ENCODE measurements at places on chromosomes 12 and 14.

DNA sequence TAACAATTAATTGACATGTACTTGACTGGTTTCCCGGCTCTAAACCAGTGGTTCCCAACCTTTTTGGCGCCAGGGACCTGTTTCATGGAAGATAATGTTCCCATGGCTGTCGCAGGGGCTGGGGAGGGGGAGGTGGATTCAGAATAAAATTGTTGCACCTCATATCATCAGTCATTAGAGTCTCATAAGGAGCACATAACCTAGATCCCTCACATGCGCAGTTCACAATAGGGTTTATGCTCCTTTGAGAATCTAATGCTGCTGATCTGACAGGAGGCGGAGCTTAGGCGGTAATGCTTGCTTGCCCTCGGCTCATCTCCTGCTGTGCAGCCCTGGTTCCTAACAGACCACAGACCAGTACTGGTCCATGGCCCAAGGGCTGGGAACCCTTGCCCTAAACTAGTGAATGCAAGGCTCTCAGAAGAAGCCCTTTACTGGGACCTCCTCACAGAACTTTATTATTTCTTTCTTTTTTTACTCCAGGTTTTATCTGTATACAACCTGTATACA lies 86.4 kb upstream of the SINHCAF start:
- no peak for DNase-seq

- DNase-seq, result no peak
These were observed 181.6 kb upstream of the FOXN3 start for GRCh38 chr14:89598548-89599186.

DNA sequence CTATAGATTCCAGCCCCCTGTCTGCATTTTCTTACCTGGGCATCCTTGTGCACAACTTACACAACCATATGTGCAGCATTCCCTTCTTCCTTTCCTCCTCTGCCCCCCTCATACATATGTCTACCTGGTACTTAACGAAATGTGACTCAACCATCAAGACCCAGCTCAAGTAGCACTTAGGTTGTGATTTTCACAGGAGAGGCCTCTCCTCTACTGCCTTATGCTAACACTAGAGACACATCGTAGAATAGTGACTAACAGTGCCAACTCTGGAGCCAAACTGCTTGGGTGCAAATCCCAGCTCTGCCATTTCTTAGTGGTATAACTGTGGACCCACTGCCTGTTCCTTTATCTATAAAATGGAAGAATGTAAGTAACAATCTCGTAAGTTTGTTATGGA lies 24.1 kb upstream of the PLEKHA5 start:
- DNase-seq, result no peak

GRCh38 chr12:94500831-94501567 lies 41.3 kb upstream of the CEP83 start:
- no peak for DNase-seq

DNA sequence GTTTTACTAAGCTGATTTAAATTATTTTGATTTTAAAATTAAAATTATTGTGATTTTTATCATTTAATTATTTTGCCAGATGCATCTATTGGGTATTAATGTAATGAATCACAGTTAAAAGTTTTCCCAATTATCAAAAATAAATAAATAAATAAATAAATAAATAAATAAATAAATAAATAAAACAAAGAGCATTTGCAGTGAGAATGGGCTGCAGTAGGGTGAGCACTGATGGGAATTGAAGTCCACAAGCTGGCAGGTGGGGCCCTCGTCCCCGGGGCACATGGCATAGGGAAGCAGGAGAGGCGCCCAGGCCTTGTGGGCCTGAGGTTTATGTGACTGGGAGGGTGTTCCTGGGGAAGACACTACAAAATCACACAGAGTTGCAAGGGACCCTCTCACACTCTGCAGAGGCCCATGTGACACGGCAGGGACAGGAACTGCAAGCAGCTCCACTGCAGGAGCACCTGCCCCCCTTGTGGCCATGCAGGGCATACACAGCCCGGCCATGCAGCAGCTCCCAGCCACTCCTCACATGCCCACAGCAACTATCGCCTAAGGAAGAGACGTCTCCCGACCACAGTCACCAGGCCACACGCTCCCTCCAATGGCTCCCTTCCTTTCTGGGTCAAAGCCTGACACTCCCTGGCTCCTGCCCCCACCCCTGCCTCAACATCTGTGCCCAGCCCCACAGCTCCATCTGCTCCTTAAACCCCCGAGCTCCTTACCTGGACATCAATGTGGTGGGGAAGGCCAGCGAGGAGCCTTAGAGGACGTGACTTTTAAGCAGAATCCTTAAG lies 256.3 kb upstream of the SFSWAP start:
- peak; percentile 74 for DNase-seq

DNA sequence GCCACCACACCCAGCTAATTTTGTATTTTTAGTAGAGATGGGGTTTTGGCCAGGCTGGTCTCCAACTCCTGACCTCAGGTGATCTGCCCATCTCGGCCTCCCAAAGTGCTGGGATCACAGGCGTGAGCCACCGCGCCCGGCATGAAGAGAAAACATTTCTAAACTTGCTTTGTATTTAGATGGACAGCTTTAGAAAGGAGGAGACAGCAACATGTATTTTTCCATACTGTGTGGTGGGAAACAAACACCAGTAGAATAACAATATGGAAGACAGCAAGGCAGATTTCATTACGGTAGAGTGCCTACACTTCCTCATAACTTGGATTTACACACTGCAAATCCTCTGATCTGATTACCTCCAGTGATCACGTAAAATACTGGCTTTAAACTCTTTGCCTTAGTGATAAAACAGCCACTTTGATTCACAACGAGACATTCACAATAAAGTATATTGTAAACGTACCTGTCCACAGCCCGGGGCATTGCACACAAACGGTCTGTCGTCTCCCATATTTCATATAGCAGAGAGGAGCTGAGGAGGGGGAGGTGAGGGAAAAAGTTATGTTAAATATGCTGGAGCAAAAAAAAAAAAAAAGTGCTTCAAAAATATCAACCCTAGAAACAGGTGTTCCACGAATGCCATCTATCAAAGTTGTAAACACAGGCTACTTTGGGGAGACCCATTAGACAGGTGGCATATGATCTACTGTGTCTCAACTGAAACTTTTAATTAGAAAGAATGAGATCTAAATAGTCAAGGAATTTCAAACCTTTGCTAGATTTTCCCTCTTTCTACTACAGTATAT lies 25.5 kb downstream of the ATF7 start:
- DNase-seq, result no peak

- no peak for DNase-seq
These were observed 5.5 kb upstream of the SCARB1 start for GRCh38 chr12:124869059-124869665.
